ENCODE measurements at places on chromosomes 1 and 21.

GRCh38 chr21:17775431-17776126 is 43.6 kb downstream of the C21orf91 start:
- no peak for DNase-seq

GRCh38 chr1:203338335-203339036 is 12.4 kb downstream of the FMOD start:
- peak; percentile 61 for DNase-seq

- peak; percentile 78 for DNase-seq
Measured at GRCh38 chr1:159079525-159079924, 3.0 kb upstream of the AIM2 start.

DNA sequence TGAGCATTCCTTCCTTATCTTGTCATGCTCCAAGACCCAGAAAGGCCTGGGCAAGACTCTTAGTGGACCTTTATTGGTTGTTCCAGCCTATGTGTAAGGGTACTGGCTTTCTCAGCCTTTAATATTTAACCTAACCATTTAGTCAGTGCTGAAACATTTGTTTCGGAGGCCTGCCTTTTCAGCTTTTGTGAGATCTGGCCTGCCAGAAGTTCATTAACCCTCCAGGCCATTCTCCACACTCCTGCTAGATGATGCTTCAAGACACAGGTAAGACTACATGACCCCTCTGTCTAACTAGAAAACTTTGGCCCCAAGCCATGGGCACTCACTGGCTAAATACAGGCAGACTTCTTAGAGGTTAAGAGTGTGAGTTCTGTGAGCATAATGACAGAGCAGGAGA is 138.4 kb upstream of the ZP4 start:
- DNase-seq, result no peak

GRCh38 chr21:38832664-38833063 is 26.9 kb downstream of the ETS2 start:
- DNase-seq, result no peak

DNA sequence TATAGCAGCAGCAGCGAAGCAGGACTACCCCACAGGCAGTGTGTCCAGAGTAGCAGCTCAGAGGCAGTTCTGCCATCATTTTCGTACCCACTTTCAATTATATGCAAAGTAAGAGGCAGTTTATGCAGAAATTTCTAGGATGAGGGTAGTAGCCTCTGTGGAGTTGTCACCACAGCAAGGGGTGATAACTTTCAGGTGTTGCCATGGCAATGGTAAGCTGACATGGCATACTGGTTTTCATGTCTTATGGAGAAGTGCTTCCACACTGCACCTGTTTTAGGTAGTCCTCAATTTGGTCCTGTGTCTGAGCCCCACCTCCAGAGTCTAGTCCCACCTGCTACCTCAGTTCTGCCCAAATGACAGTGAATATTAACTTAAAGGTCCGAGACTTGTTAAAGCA is 133.3 kb upstream of the SYT6 start:
- DNase-seq, result no peak

GRCh38 chr1:101996825-101997465 is at the start of gene OLFM3:
TSS of gene OLFM3 (minus strand) at chr1:101996926.
- DNase-seq, result peak; percentile 2

- no peak for DNase-seq
Measured at GRCh38 chr1:110240476-110241210, 30.5 kb downstream of the KCNC4 start.

GRCh38 chr1:210747112-210747511 is 386.8 kb downstream of the KCNH1 start:
- no peak for DNase-seq

- no peak for DNase-seq
Measured at GRCh38 chr1:225883616-225884265, 1.6 kb upstream of the TMEM63A start.

- peak; percentile 77 for DNase-seq
Measured at GRCh38 chr1:110477041-110477440, 26.1 kb downstream of the PROK1 start.

GRCh38 chr1:200221614-200222282 is 188.1 kb downstream of the ZNF281 start:
- DNase-seq, result no peak

- no peak for DNase-seq
Measured at GRCh38 chr21:44926331-44927101, 5.8 kb upstream of the ITGB2 start.

GRCh38 chr1:22352896-22353295 is 98.8 kb upstream of the ZBTB40 start:
- DNase-seq, result no peak

- no peak for DNase-seq
Measured at GRCh38 chr1:190475421-190476141, 2.1 kb downstream of the BRINP3 start.

DNA sequence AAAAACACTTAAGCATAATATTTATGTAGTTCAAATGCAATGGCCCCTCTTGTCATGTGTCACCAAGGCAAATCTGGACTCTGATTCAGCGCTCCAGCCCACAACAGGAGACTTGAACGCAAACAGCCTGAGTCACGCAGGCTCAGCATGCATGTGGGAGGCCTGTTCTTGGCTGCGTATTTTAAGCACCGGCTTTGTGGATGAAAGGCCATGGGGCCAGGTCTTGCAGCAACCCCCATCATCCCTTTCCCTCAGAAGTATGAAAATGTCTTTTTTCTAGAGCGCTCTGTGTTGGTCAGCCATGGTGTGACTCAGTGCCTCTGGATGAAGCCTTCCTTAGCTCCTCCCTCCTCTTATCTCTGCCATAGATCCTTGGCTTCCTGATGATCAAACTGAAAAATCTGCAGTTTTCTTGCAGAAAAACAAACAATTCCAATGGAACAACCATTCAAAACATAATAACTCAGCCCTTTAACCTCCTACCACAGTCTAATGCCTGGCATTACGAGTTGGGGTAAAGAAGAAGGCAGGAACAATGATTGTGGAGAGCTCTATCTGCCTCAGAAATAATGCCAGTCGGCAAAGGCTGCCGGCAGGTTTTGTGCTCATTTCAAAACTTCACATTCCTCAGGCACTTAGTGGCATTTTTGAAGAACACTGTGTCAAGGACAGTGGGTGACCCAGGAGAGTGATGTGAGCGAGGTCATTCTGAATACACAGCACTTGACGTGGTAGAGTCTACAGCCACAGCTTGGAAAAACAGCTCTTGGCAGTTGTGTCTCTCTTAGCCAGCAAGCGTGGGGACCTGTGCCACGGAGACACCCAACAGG is 167.5 kb downstream of the CLIC6 start:
- no peak for DNase-seq

GRCh38 chr21:33451634-33452071 is 28.1 kb downstream of the TMEM50B start:
- DNase-seq, result no peak

- no peak for DNase-seq
Measured at GRCh38 chr1:183604038-183604808, 14.0 kb upstream of the NCF2 start.

GRCh38 chr1:145871994-145872924 is 13.4 kb upstream of the PIAS3 start:
- DNase-seq, result no peak

- DNase-seq, result peak; percentile 10
Measured at GRCh38 chr1:65146908-65147423, 1.0 kb upstream of the AK4 start.

DNA sequence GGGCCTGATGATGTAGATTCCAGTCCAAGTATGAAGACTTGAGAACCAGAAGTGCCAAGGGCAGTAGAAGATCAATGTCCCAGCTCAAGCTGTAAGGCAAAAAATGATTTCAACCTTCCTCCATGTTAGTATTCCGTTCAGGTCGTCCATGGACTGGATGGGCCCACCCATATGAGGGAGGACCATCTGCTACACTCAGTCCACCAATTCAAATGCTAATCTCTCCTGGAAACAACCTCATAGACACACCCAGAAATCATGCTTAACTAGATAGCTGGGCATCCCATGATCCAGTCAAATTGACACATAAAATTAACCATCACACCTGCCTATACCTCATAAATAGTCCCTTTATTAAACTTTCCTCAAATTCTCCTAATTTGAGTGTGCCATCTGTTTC is 73.3 kb upstream of the NFASC start:
- no peak for DNase-seq

GRCh38 chr1:54671985-54672608 is 30.5 kb downstream of the MROH7 start:
- peak; percentile 54 for DNase-seq

- peak; percentile 45 for DNase-seq
Measured at GRCh38 chr1:117368116-117369108, 1.2 kb downstream of the MAN1A2 start.

DNA sequence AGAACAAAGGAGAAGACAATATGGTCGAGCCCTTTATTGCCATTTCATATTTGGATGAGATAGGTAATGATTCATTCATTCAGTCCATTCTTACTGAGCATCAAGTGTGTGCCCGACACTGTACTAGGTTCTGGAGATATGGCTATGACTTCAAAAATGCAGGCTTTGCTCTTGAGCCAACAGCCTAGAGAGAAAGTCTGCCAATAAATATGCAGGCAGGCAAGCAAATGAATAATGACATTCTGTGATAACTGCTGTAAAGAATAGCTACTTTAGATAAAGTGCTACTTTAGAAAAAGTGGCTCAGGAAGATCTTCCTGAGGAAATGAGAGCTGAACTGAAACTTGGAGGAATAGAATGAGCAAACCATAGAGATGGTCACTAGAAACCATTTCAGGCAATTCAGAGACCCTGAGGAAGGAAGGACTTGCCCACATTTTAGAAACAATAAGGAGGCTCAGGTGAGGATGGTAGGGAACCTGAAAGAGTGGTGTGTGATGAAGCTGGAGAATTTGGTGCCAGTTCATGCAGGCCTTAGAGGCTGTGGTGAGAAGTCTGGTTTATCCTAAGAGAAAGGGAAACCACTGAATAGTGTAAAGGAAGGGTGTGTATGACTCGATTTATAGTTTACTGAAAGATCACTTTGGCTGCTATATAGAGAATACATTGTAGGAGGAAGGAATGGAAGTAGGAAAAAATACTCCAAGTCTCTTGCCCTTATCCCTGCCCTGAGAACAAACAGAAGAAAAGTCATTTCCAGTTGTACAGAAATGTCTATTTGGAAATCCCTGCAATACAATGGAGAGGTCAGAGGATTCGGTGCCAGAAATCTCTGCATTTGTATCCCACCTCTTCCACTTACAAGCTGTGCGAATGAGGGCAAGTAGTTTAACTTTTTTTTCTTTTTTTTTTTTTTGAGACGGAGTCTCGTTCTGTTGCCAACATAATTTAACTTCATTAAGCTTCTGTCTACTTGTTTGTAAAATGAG is 167.9 kb downstream of the VPS13D start:
- no peak for DNase-seq

DNA sequence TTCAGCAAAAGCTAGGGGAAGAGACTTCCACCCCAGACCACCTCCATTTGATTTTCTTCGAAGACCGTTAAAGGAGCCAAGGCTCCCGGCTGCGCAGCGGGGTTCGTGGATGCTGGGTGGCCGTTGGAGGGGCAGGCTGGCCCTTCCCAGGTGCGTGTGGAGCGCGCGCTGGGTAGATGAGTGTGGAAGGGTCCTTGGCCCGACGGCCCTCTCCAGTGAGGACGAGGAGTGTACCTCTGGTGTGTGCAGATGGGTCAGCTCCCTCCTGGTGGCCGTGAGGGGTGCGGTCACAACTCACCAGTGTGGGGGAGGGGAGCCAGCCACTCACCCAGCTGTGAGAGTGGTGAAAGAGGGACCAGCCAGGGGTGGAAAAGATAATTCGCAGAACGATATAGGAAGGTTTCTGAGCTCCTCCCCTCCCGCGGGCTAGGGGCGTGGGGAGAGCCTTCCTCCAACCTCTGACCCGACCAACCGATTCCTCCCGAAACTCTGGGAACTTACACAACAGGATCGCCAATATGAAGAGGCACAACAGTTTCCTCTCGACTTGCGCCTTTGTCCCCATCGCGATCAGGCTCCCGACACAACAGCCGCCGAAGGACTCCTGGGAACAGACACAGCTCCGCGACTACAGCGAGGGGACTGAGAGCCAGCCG is at the start of gene F11R:
Gene F11R (minus strand): TSS at position 644 of the 656 bp plus-strand sequence. CDS start 79 bp downstream, at position 565.
- DNase-seq, result peak; percentile 84

DNA sequence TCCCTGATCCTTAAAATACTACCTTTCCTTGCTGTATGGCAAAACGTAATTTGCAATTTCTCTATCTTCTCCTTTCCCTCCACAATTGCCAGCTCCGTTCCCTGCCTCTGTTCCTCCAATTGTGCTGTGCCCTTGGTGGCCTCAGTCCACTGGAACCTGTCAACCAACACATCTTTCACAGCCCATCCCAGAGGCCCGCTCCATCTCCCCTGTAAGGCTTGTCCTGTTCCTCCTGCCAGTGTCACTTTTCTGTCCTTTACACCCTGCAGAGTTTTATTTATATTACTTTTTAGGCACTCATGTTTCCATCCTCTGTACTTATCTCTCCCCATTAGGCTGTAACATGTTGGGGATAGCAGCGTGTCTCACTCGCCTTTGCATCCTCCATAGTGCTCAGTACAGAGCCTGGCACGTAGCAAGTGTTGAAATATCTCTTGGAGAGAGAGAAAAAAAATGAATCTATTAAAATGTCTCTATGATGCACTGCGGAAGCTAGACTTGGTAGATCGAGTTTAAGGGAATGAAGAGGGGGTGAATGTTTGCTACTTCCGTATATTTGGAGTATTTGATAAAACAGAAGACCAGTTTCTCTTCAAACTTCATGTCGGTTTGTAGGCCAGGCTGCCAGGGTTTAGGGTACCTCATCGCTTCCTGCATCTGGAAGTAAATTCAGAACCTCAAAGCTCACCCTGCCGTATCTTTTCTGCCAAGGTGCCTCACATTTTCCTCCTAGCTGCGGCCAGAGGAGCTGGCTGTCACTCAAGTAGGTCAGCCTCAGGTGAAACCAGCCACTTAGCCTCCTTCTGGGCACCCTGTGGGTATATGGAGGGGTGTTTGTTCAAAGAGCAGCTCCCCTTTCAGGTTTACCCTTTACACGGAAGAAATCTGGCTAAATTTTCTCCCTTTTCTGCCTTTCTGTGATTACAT is 303.8 kb downstream of the TM2D1 start:
- no peak for DNase-seq

DNA sequence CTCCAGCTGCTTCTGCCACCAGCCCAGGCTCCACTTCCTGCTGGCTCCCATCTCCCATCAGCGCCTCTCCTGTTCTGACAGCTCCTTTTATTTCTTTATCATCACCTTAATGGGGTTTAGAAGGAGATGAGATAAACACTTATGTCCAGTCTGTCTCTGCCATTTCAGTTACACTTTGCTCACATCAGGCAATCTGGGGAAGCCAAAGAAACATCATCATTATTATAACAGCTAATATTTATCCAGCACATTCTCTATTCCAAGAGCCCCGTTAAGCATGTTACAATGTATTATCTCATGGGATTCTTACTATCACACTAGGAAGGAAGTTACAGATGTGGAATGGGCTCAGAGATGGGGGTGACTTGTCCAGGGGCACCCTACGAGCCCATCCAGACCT is 31.2 kb downstream of the DMRTB1 start:
- DNase-seq, result no peak
